IPS DF 19.7 (cell line): ENCODE measurements at places on chromosomes 6 and 20.

DNA sequence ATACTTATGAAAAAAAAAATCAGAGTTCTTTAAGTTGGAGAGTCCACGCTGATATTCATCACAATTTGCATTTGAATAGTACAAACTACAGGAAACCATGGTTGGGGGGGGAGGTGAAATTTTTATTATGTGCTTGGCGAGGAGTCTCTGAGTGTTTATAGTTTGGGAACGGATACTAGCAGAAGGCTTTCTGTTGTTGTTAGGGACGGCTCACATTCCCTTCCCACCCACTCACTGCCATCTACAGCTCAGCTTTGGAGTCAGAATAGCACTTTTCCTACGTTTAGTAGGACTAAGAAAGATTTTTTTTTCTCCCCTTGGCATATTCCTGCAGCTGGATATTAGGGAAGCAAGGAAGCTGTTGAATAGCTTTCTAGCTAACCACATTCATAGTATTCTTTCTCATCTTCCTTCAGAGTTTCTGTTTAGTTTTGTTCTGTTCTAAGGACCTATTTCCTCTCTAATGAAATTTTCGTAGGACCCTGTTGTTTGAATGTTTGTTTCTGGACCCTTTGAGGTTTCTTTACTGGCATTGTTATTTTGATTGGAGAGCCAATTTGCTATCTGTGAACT is 235.1 kb upstream of the ZNF217 start:
- DNase-seq = no peak

DNA sequence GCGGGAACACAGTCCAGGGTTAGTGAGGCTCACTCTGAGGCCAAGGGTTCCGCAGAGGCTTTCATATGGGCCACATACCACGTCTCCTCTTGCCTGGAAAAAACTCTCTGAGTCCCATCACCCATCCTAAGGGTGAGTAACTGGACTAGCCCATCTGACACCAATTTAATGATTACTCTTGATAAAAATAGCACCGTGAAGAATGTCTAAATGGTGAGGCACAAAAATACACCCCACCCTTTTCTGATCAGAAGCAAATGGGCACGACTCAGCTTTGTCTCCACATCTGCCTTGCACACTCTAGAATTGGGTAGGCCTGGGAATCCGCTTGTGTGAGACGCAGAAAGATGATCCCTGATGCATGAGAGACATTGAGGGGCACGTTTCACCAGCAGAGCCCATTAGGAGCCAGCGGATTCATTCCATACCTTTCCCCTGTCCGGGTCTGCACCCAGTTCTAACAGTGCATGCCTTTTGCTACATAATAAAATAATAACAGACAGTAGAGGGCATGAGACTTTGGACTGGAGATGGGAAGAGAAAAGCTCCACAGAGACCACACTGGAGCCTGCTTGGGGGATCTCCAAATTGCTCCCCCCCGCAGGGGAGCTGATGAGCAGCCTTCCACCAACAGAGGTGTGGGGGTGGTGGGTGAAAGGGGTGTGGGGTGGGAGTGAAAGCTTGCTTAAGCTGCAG is 110.0 kb upstream of the KCNK16 start:
- no peak for DNase-seq

DNA sequence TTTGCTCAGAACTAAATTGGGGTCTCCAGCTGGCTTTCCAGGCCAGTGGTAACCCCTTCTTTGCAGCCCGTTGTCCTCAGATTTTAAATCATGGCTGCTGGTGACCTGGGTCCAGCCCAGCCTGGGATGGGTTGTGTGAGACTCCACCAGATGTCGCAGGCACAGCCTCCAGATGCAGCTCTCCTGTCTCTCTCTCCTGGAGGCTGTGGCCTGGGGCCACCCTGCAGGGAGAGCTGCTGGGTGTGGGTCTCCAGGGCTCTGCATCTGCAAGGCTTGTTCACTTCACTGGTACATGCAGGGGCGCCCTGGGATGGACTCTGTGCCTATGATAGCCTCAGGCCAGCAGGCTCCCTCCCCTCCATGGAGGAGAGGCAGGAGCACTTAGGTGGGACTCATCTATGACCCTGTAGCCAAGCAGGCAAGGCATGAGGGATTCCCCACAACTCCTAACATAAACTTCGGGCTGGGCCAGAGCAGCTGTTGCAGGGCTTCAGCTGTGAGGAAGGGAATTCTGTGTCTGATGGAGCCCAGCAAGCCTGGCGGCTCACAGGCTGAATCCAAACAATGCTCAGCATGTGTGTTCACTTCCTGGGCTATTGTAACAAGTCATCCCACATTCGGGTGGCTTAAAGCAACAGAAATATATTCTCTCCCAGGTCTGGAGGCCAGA is 94.7 kb upstream of the NXT1 start:
- DNase-seq = no peak

- no peak for DNase-seq
Measured at GRCh38 chr6:108168090-108168463, 2.3 kb downstream of the NR2E1 start.

- no peak for DNase-seq
Measured at GRCh38 chr6:41707565-41708200, 27.7 kb downstream of the TFEB start.
